ENCODE measurements at places on chromosomes 6 and 20.

- DNase-seq = no peak
Observed at GRCh38 chr6:166312832-166313231, 4.6 kb upstream of the PRR18 start.

- no peak for DNase-seq
Observed at GRCh38 chr20:16747291-16747811, 807 bp upstream of the OTOR start.

GRCh38 chr6:14472255-14472985 lies 354.8 kb downstream of the CD83 start:
- DNase-seq = no peak

- DNase-seq = no peak
Observed at GRCh38 chr20:1588533-1589460, 31.0 kb downstream of the SIRPB1 start.

DNA sequence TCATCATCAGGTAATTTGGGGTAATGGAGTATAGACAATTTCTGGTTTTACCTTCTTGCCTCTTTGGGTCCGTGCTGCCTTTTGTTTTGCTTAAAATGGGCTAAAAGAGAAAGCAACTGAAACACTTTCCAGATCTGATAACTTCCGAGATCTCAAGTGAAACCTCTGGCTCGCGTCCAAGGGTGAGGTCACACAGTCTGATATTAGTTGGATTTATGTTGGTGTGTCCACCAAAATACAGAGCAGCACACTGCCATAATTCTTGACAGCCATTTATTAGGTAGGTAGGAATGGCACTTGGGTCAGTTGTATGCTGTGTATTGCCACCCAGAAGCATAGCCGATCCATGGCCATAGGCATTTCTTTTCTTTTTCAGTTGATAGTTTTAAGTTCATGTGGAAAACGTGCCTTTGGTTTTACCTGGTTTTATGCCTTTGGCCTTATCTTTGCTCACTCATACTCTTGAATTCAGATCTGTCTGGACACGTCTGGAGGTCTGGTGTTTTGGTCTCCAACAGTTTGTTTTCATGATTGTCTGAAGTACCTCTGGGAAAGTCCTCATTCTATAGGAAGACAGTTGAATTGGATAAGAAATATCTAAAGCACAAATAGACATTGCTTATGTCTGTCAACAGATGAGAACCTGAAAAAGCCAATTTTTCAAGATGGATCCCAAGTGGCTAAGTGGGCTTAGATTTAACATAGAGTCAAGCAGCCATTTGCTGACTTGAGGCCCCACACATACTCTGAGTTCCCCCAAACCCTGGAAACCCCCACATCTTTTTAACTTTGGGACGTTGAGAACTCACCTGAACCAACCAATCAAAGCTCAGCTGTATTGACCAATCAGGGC lies 320.8 kb downstream of the SOX4 start:
- no peak for DNase-seq

DNA sequence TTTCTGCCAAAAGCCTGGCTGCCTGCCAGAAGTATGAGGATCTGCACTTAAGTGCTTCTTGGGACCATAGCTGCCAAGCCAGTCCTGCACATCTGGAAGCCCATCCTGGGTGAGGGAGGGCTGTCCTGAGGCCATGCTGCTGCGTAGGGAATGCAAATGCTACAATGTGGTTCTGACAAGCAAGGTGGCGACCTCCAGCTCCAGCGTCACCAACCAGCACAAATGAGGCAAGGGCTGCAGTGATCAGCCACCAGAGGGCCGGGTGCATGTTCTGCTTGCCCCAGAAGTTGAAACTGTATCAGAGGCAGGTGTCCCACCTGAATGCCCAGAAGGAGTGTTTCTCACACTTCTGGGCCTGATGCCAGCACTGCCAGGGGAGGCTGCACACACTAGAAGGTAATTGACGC lies 99.1 kb upstream of the KCNQ5 start:
- no peak for DNase-seq

DNA sequence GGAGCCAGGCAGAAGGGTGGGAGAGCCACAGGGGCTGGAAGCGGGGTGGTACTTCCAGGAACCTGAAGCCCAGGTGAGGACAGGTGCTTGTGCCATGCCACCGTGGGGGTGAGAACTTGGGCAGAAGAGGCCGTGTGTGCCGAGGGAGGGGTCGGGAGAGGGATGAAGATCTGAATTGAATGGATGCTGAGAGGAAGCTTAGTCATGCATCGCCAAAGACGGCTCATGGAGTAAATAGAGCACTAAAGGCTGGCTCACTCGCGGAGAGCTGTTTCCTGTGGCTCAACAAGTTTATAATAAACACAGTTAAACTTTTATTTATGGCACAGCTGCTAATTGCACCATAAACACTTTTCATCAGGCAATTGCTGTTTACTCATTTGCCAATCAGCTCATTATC lies 21.7 kb upstream of the MYT1 start:
- DNase-seq = no peak

DNA sequence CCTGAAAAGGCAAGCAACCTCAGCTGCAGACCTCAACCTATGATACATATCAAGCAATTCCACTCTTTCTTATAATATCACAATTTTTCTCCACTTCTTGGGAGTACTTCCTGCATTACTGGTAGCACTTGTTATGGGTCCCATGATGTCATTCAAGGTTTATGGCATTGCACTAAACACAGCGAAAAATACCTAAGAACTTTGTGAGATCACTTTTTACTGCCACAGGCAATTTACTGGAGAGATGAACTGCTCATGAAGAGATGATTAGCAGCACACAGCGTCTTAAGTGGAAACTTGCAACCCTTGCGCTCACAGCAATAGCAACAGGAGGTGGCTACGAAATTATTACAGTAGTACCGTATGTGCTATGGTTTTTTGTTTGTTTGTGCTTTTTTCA lies 19.3 kb upstream of the RIMS4 start:
- no peak for DNase-seq

DNA sequence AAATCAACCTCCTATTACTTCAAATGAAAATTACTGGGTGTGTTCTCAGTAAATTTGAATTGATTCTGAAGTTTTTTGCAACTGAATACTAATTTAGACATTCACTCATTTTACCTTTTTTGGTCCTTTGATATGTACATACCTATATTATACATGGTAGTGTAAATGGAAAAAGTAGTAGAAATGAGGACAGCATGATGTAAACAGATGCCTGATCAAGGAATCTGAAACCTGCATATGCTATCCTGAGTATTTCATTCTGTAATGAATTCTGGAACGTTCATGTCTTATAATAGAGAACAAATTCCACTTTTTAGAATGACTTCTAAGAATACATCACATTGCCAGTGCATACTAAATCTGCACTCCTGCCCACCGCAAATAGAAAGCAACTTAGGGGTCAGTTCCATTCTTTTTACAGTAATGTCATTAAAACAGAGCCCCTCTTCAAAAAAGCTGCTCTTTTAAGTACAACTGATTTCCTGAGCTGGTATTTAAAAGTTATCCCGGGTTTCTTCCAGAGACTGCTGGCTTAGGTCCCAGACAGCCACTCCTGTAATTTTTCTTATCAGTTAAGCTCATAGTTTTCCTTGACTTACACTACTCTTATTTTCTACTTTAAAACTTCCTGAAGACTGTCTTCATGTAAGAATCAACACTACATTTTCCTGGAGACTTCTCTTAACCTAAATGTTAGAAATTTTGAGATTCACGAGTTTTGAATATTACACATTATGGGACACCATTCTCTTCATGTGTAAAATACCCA lies 48.4 kb downstream of the MAP3K7 start:
- DNase-seq = no peak

- no peak for DNase-seq
Observed at GRCh38 chr6:132364306-132365074, 36.8 kb downstream of the MOXD1 start.

GRCh38 chr20:48393737-48394314 lies 434.0 kb downstream of the PREX1 start:
- DNase-seq = no peak

DNA sequence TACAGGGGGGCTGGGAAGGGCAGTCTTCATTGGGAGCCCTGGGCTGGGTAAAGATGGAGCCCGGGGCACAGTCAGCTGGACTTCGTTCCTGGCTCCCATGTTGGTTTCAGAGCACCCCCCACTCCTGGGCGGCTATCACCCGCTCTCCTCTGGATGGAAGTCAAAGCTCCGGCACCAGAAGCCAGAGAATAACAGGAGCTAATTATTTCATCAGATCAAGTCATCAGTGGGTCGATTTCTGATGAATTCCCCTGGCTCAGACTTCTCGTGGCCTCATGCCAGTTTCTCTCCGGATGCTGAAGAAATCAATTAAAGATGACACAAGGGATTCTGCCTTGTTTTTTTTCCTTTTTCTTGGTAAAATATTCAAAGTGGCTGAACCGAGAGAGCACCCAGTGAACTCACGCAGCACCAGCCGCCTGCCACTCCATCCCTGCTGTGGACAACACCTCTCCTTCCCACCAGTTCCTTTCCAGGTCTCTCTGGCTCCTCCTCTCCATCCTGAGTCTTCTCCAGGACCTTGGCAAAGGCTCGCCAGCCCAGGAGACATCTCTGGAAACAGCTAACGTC lies 22.5 kb downstream of the SULF2 start:
- no peak for DNase-seq

Data from chondrocyte (in vitro differentiated cells).